H7 (cell line): ENCODE measurements at places on chromosomes 7 and 10. TPM values are rescaled to one million over a fixed set of nuclear protein-coding genes. Genes with fewer than 3 reads are reported as not detected.

- no peak for DNase-seq
These were observed 23.4 kb downstream of the FRMPD2 start for GRCh38 chr10:48251152-48251524.

DNA sequence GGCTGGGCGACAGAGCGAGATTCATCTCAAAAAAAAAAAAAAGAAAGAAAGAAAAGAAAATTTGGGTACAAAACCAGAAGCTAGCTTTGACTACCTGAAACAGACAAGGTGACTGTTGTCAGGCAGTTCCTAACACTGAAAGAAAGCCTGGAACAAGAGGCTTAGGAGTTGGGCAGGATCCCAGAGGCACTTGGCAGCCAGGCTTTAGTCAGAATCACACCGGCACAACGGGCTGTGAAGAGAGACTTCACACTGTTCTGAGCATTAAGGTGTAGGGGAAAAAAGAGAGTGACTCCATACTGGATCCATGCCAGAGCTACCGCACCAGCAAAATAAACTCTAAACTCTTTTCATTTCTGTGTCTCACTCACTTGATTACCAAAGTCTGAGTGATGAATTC, 130.8 kb downstream of the ZNF467 start:
- DNase-seq, result no peak

Gene NFE2L3
- total RNA-seq, result 69.0 and 118 TPM in 2 replicates

Gene GPRIN2
- 4.3 and 4.7 TPM in 2 replicates for total RNA-seq

Gene PLPP4
- total RNA-seq, result 3.5 TPM in 1 of 2 replicates, not detected in the other

Gene FGL2
- total RNA-seq, result not detected in 2 replicates

GRCh38 chr7:17153536-17153935, 144.9 kb upstream of the AHR start:
- DNase-seq, result no peak

Gene MSMB
- 0.89 TPM in 1 of 2 replicates, not detected in the other for total RNA-seq

GRCh38 chr7:14954035-14954434, 51.5 kb upstream of the DGKB start:
- DNase-seq, result no peak

Gene PARP12
- total RNA-seq, result 5.0 and 6.6 TPM in 2 replicates

DNA sequence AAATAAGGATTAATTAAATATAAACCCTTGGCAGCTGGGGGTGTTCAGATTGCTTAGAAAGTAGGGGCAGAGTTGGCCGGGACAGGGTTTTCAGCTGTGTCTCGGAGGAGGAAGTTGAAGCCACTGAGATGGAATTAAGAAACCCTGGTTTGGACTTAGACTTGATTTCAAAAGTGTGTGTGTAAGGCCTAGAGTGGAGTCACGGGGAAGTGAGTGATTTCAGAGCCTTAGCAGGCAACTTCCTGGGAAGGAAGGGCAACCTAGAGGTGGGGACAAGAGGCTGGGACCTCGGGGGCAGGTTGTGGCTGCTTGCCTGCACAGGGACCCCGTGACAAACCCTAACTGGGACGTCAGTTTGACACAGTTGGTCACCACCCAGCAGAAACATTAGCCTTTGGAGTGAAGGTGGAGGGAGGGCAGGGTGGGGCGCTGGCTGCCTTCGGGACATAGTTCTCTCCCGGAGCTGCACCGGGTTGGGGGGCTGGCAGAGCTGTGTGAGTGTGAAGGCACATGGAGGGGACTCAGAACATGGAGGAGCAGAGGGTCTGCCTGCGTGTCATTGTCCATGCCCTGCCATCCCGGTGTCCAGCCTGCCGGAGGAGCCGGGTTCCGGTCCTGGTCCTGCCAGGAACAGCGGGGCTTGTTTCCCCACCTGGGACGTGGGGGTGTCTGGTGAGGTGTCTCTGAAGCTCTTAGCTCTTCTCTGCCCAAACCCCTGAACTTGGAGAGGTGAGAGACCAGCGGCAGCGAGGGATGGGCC, 1.8 kb downstream of the BRI3 start:
- DNase-seq, result peak; percentile 39
